ENCODE measurements at places on chromosomes 6 and 20. TPM values are rescaled to one million over a fixed set of nuclear protein-coding genes. Genes with fewer than 3 reads are reported as not detected.

- peaks cover 31% of the 10 kb centered on the region for H3K36me3 ChIP-seq
- H3K27ac ChIP-seq = peak overlapping the region; percentile 2
- no peaks in the 10 kb centered on the region for H3K27me3 ChIP-seq
- H3K4me1 ChIP-seq = peaks cover 25% of the 10 kb centered on the region
Measured at GRCh38 chr6:119256978-119257462, 92.5 kb downstream of the MAN1A1 start.

- peaks cover 18% of the 10 kb centered on the region for H3K36me3 ChIP-seq
- H3K4me3 ChIP-seq = no peak overlapping the region
- no peak overlapping the region for H3K27ac ChIP-seq
- H3K4me1 ChIP-seq = peaks cover 20% of the 10 kb centered on the region
Measured at GRCh38 chr20:35831029-35831428, 59.2 kb downstream of the PHF20 start.

- no peak overlapping the region for H3K27ac ChIP-seq
Measured at GRCh38 chr6:106356378-106356777, 4.1 kb upstream of the CRYBG1 start.

GRCh38 chr6:134063966-134064445, 11.6 kb upstream of the SLC2A12 start:
- no peak overlapping the region for H3K4me3 ChIP-seq
- no peaks in the 10 kb centered on the region for H3K4me1 ChIP-seq
- H3K36me3 ChIP-seq = no peaks in the 10 kb centered on the region
- DNase-seq = peak; percentile 88
- peaks cover 7% of the 10 kb centered on the region for H3K27me3 ChIP-seq

Gene TPD52L2
- total RNA-seq = 75.9 TPM

Data from activated CD4-positive, alpha-beta T cell treated with anti-CD3 and anti-CD28 coated beads, Interleukin-2, amount 10 ng/mL, durations not matched to agents 24 days and 14 days (primary cell).